ENCODE measurements at places on chromosomes 2 and 18. TPM values are rescaled to one million over a fixed set of nuclear protein-coding genes. Genes with fewer than 3 reads are reported as not detected.

DNA sequence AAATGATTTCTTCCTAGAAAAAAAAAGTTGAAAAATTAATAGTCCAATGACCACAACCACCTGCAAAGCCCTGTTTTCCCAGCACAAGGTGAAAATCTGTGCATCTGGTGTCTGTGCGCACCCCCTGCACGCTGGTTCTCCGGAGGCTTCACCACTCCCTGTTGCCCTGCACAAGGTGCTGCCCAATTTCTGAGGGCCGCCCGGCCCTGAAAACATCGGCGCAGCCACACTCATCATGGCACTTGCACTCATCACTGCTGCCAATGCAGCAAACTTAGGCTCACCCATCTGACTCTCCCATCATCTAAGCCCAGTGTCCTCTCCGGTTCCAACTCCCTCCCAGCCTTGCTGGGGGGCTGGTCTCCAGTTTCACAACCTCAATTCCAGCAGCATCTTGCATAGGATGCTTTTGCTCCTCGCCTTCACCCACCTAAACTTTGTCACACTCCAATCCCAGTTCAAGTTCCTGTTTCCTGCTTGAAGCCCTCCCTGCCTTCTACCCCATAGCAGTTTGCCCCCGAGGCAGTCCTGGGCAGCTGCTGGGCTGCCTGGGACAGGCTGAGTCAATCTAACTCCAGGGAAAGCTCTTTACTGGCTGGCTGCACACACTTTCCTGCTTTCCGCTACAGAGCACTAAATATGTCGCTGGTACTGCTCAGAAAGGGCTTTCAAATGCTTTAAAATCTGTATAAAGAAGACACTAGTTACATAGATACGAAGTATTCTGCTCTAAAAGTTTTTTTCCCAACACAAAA, 522.5 kb upstream of the ID2 start:
- no peak overlapping the region for H3K27ac ChIP-seq
- H3K36me3 ChIP-seq = peaks cover 6% of the 10 kb centered on the region
- H3K27me3 ChIP-seq = no peaks in the 10 kb centered on the region

Gene LIMS4
- 1.5 TPM for total RNA-seq

DNA sequence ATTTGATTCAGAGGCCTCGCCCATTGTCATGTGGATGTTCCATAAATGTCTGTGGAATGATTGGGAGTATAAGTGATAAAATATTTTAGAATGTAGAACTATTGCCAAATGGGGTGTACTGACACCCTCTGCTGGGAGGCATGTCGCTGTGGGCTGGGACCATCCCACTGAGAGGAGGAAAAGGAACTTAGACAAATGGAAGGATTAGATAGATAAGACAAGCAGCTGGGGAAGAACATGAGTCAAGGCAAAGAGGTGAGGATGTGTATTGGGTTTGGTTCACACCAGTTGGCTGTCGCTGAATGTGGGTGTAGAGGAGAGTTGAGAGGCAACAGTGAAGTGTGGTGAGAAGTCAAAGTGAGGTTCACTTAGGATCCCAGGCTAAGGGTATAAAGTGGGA, 4.0 kb downstream of the C2orf74 start:
- H3K36me3 ChIP-seq = peaks cover 64% of the 10 kb centered on the region
- H3K4me1 ChIP-seq = no peaks in the 10 kb centered on the region
- no peaks in the 10 kb centered on the region for H3K27me3 ChIP-seq
- no peak for DNase-seq

DNA sequence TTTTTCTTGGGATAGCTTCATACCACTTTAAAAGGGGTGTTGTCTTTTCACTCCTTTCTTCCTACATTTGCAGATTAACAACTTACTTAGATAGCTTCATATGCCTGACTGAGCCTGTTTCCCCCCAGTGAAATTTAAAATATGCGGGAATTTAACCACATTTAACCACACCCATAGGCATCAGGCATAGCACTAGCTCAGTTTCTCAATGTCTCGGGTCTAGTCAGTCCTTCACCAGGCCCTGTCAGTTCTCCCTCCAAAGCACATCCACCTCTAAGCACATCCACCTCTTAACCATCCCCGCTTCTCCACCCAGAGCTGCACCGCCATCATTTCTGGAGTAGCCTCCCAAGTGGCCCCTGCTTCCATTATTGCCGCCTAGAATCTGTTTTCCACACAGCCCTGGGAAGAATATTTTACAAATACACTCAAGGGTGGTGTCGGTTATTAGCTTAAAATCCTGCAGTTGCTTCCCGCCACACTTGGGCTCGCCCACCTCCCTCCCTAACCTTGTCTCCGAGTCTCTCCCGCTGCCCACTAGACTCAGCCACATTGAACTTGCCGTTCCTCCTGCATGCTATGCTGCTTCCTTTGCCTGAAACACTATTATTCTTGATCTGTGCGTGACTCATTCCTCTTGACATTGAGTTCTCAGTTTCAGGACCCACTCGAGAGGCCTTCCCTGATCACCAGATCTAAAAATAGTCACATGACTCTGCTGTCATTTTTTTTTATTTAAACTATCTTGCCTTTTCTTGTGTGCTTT, 68.3 kb downstream of the SPTBN1 start:
- no peaks in the 10 kb centered on the region for H3K36me3 ChIP-seq
- peaks cover 27% of the 10 kb centered on the region for H3K4me1 ChIP-seq
- H3K27ac ChIP-seq = peak overlapping the region; percentile 5
- H3K27me3 ChIP-seq = no peaks in the 10 kb centered on the region
- DNase-seq = no peak

GRCh38 chr2:238415036-238415764, 11.5 kb upstream of the ASB1 start:
- DNase-seq = no peak
- peaks cover 8% of the 10 kb centered on the region for H3K4me1 ChIP-seq
- no peaks in the 10 kb centered on the region for H3K27me3 ChIP-seq
- no peak overlapping the region for H3K4me3 ChIP-seq
- no peak overlapping the region for H3K27ac ChIP-seq
- peaks cover 4% of the 10 kb centered on the region for H3K36me3 ChIP-seq

DNA sequence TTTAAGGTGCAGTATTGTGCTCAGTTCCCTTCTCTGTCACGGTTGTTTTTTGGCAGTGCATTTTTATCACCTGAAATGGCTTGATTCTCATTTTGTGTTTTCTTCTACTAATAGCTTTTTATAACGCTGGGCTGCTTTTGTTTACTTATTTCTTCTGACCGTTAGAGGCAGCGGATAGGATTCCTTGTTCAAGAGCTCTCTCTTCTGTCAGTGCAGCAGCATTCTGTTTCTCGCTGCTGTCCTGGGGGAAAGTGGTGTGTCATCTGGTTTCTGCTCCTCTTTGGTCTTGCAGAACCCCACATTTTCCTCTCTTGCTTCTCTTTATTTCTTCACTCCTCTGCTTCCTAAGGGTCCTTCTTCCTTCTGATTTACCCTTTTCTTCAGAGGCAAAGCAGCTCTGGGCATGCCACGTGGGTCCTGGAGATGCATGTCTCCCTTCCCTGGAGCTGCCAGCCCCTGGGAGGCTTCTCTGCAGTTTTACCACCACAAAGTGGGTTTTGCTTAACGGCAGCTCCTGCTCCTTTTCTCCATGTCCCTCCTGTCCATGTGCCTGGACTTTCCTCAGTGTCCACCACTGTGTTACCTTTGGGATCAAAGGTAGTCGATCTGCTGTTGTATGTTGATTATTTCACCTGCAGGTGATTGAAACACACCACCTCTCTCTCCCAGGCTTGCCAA, 47.3 kb upstream of the SNTG2 start:
- H3K27me3 ChIP-seq = peaks cover 16% of the 10 kb centered on the region
- H3K27ac ChIP-seq = no peak overlapping the region
- no peak for DNase-seq
- H3K36me3 ChIP-seq = no peaks in the 10 kb centered on the region

- H3K36me3 ChIP-seq = no peaks in the 10 kb centered on the region
- no peaks in the 10 kb centered on the region for H3K27me3 ChIP-seq
Measured at GRCh38 chr2:160934263-160934662, 226.0 kb upstream of the TANK start.

Gene MOCOS
- total RNA-seq = 69.1 TPM

- H3K4me3 ChIP-seq = no peak overlapping the region
- DNase-seq = no peak
- no peak overlapping the region for H3K27ac ChIP-seq
Measured at GRCh38 chr2:86012007-86012712, 93.5 kb downstream of the POLR1A start.

DNA sequence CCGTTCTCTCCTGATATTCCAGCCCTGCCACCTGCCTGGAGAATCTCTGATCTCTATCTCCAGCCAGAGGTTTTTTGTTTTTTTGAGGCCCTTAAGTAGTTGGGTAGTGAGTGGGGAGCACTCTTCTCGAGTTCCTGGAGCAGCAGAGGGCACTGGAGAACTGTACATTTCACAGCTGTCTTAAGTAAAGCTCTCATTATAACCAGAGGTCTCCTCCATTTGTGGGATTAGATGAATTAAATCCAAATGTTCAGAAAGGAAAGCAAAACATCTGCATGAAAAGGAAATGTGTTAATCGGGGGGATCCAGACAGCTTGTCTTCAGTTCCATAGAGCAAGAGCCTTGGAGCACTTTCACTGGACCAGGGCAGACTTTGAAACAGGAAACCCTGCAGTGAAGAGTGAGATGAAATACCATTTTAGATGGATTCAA, 32.8 kb downstream of the AOX1 start:
- peaks cover 27% of the 10 kb centered on the region for H3K36me3 ChIP-seq
- H3K27ac ChIP-seq = peak overlapping the region; percentile 47
- no peaks in the 10 kb centered on the region for H3K27me3 ChIP-seq
- no peak overlapping the region for H3K4me3 ChIP-seq

- no peak overlapping the region for H3K27ac ChIP-seq
- H3K27me3 ChIP-seq = peaks cover 17% of the 10 kb centered on the region
- no peaks in the 10 kb centered on the region for H3K36me3 ChIP-seq
- no peaks in the 10 kb centered on the region for H3K4me1 ChIP-seq
- no peak overlapping the region for H3K4me3 ChIP-seq
- no peak for DNase-seq
Measured at GRCh38 chr2:110973262-110973661, 147.5 kb upstream of the BCL2L11 start.

DNA sequence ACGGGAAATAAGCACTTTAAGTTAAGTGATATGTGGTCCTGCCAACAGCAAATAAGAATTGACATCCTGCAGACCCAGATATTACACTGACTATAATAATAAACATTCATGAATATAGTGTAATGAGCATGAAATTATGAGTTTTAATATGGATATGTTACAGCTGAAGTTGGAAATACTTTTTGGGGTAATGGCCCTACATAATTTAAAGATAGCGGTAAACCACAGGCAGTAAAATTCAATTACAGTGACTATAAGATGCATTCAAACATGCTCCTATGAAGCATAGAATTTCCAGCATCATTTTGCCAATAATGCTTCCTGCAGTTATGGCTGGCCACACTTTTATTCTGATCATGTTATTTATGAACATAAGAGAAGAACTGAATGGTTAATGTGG, 49.4 kb upstream of the LRRTM4 start:
- H3K27me3 ChIP-seq = no peaks in the 10 kb centered on the region
- H3K4me1 ChIP-seq = no peaks in the 10 kb centered on the region
- no peaks in the 10 kb centered on the region for H3K36me3 ChIP-seq
- no peak overlapping the region for H3K27ac ChIP-seq
- H3K4me3 ChIP-seq = no peak overlapping the region
- DNase-seq = no peak

Gene C2orf80
- not detected for total RNA-seq

GRCh38 chr2:3377279-3377611, 373 bp downstream of the EIPR1 start:
- no peaks in the 10 kb centered on the region for H3K27me3 ChIP-seq
- peaks cover 11% of the 10 kb centered on the region for H3K36me3 ChIP-seq
- peak overlapping the region; percentile 99 for H3K4me3 ChIP-seq
- H3K27ac ChIP-seq = peak overlapping the region; percentile 93
- DNase-seq = peak; percentile 41

- H3K36me3 ChIP-seq = no peaks in the 10 kb centered on the region
- no peak overlapping the region for H3K27ac ChIP-seq
- DNase-seq = no peak
- H3K4me3 ChIP-seq = no peak overlapping the region
- no peaks in the 10 kb centered on the region for H3K27me3 ChIP-seq
Measured at GRCh38 chr2:237886685-237887481, 27.5 kb downstream of the RAMP1 start.

DNA sequence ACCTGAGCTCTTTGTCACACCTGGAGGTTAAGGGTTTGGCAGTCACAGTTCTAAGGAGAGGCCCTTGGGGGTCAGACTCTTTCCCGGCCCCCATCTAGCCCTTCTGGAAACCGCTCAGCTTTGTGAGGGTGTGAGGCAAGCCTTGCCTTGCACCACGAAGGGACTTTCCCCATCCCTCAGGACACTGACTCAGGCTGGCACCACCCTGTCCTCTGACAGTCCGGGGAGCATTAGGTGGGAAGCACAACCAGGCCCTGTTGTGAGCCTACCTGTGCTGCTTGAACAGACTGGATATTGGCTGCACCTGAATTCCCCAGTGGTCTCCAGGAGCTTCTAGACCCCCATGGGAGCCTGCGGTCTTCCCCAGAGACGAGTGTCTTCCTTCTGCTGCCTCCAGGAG, 47.0 kb upstream of the GBX2 start:
- H3K27me3 ChIP-seq = peaks cover 20% of the 10 kb centered on the region
- H3K4me3 ChIP-seq = no peak overlapping the region
- H3K27ac ChIP-seq = no peak overlapping the region
- peaks cover 6% of the 10 kb centered on the region for H3K36me3 ChIP-seq

Gene HOXD3
- total RNA-seq = not detected

Gene CKAP2L
- total RNA-seq = 21.6 TPM

- DNase-seq = peak; percentile 34
- H3K4me3 ChIP-seq = no peak overlapping the region
- H3K27ac ChIP-seq = no peak overlapping the region
- H3K4me1 ChIP-seq = peaks cover 17% of the 10 kb centered on the region
- no peaks in the 10 kb centered on the region for H3K27me3 ChIP-seq
Measured at GRCh38 chr2:64222351-64222750, 78.1 kb upstream of the PELI1 start.

DNA sequence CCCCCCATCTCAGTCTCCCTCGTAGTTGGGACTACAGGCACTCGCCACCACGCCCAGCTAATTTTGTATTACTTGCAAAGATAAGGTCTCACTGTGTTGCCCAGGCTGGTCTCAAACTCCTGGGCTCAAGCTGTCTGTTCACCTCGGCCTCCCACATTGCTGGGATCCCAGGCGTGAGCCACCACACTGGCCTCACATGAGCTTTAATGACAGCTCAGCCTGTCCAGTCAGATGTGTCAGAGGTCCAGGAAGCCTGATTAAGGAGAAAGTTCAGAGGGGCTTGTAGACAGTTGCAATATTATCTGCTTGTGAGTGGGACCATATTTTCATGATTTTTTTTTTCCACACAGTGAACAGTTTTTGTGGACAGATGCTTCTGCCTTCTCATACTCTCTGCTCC, 82.0 kb downstream of the LIMS1 start:
- no peaks in the 10 kb centered on the region for H3K36me3 ChIP-seq
- H3K27me3 ChIP-seq = no peaks in the 10 kb centered on the region
- no peak overlapping the region for H3K27ac ChIP-seq
- H3K4me3 ChIP-seq = no peak overlapping the region

Gene FAP
- total RNA-seq = 8.7 TPM

- H3K36me3 ChIP-seq = no peaks in the 10 kb centered on the region
- H3K27me3 ChIP-seq = no peaks in the 10 kb centered on the region
- H3K27ac ChIP-seq = peak overlapping the region; percentile 70
Measured at GRCh38 chr2:54767921-54768320, 44.5 kb downstream of the EML6 start.

GRCh38 chr2:45612285-45612684, 1.2 kb upstream of the SRBD1 start:
- peak overlapping the region; percentile 96 for H3K4me3 ChIP-seq
- H3K27ac ChIP-seq = peak overlapping the region; percentile 94
- DNase-seq = peak; percentile 16
- H3K27me3 ChIP-seq = no peaks in the 10 kb centered on the region
- H3K4me1 ChIP-seq = peaks cover 55% of the 10 kb centered on the region

Data from MCF 10A (cell line).